Heart left ventricle (tissue), 16 donors: ENCODE measurements at places on chromosomes 7 and 10. TPM values are rescaled to one million over a fixed set of nuclear protein-coding genes. Genes with fewer than 3 reads are reported as not detected.

The GRID2IP gene
- not detected for total RNA-seq

The MUC3A gene
- 1.4 TPM for total RNA-seq

The C10orf53 gene
- total RNA-seq, result not detected

DNA sequence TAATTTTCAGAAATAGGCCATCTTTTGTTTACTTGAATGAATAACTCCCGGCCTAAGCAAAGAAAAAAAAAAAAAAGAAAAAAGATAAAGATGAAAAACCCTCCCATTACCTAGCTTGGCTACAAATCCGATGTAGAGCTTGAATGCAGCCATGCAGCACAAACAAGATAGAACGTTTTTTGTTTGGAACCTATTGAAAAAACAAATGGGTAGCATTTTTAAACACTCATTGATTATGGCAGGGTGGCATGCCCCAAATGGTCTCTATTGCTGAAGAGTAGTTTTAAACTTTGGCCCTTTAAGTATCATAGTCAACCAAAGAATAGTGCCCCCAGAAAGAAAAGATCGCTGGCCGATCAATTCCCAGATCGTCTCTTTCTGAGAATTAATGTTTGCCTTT is 84.4 kb downstream of the VTI1A start:
- no peak overlapping the region for H3K27ac ChIP-seq
- H3K36me3 ChIP-seq, result peaks cover 2% of the 10 kb centered on the region
- H3K27me3 ChIP-seq, result no peaks in the 10 kb centered on the region
- DNase-seq, result no peak
- H3K4me1 ChIP-seq, result no peaks in the 10 kb centered on the region

- H3K4me3 ChIP-seq, result no peak overlapping the region
- H3K27ac ChIP-seq, result no peak overlapping the region
- peak; percentile 56 for DNase-seq
Observed at GRCh38 chr7:66013938-66014337, 31.9 kb upstream of the GUSB start.

DNA sequence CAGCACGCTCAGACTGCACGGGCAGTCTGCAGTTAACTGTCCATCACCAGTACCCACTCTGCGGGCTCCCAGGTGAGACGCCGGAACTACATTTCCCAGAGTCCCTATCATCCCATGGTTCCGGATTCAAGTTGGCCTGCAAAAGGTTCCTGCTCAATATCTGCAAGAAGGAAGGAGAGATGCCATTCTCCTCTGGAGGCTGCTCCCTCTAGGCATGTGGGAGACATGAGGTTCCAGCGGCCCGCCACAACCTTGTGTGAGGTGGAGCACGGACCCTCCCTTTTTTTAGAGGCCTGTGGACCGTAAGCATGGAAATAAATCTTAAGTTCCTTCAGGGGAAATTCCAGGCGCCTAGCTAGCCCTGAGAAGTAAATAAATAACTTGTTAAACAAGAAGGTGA is 29.7 kb downstream of the NUP42 start:
- DNase-seq, result no peak
- H3K4me1 ChIP-seq, result peaks cover 3% of the 10 kb centered on the region
- H3K36me3 ChIP-seq, result no peaks in the 10 kb centered on the region
- no peak overlapping the region for H3K4me3 ChIP-seq
- H3K27ac ChIP-seq, result no peak overlapping the region
- no peaks in the 10 kb centered on the region for H3K27me3 ChIP-seq

The ADAM22 gene
- 0.75 TPM for total RNA-seq

The FAM241B gene
- 4.5 TPM for total RNA-seq

- no peak for DNase-seq
- no peaks in the 10 kb centered on the region for H3K36me3 ChIP-seq
- no peaks in the 10 kb centered on the region for H3K27me3 ChIP-seq
- H3K4me1 ChIP-seq, result no peaks in the 10 kb centered on the region
Observed at GRCh38 chr7:137501562-137501961, 158.0 kb upstream of the PTN start.

The CPED1 gene
- 24.8 TPM for total RNA-seq
